ENCODE measurements at places on chromosomes 16 and 17. TPM values are rescaled to one million over a fixed set of nuclear protein-coding genes. Genes with fewer than 3 reads are reported as not detected.
A peak's percentile ranks its signal among the peaks of the same experiment; 100 is the strongest.

GRCh38 chr17:60577147-60577915 lies 22.7 kb upstream of the PPM1D start:
- peak overlapping the region; percentile 52 for H3K4me3 ChIP-seq
- no peaks in the 10 kb centered on the region for H3K27me3 ChIP-seq
- peak overlapping the region; percentile 55 for H3K27ac ChIP-seq

GRCh38 chr16:2739625-2740430 lies 12.6 kb upstream of the SRRM2 start:
- H3K36me3 ChIP-seq, result no peaks in the 10 kb centered on the region
- no peak overlapping the region for H3K4me3 ChIP-seq
- no peaks in the 10 kb centered on the region for H3K4me1 ChIP-seq
- no peak for DNase-seq
- no peak overlapping the region for H3K27ac ChIP-seq

VPS4A gene
- 46.2 TPM for total RNA-seq

SHISA9 gene
- total RNA-seq, result 0.22 TPM

DNA sequence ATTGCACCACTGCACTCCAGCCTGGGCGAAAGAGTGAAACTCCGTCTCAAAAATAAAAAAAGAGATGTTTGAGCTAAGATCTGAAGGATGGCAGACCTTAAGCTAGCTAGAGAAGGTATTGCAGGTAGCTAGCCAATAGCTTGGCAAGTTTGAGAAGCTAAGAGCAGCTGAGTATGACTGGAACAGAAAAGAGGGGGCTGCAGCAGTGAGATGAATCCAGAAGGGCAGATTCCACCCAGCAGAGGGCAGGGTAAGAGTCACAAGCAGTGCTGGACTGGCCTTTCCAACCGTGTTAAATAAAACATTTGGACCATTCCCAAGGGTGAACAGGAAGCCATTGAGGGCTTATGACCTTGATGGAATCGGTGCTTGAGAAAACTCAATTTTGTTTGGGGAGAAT lies 5.7 kb upstream of the PHAF1 start:
- H3K4me3 ChIP-seq, result no peak overlapping the region
- no peaks in the 10 kb centered on the region for H3K36me3 ChIP-seq
- peaks cover 6% of the 10 kb centered on the region for H3K4me1 ChIP-seq
- no peak for DNase-seq
- no peak overlapping the region for H3K27ac ChIP-seq
- H3K27me3 ChIP-seq, result no peaks in the 10 kb centered on the region

TBC1D3G gene
- not detected for total RNA-seq

DNA sequence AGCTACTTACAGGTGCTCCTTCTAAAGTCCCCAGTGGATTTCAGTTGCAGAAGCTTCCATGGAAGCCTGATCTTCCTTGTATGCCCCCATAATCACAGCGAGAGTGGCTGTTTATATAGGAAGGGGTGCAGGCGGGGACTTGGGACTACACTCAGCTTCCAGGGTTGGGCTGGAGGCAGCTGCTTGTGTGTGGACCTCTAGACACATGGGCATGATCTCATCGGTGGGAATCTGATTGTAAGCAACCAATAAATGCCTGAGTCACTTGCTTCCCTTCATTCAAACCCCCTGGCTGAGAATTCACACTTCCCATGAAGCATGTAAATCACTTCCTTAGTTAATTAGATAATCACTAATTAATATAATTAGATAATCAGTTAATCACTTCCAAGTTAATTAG lies 1.0 kb upstream of the KRT20 start:
- H3K27ac ChIP-seq, result no peak overlapping the region
- DNase-seq, result no peak
- H3K4me3 ChIP-seq, result no peak overlapping the region
- peaks cover 20% of the 10 kb centered on the region for H3K27me3 ChIP-seq

GRCh38 chr17:33905338-33905800 lies 349.7 kb upstream of the CCL2 start:
- no peak for DNase-seq
- H3K27me3 ChIP-seq, result no peaks in the 10 kb centered on the region
- no peak overlapping the region for H3K4me3 ChIP-seq
- no peaks in the 10 kb centered on the region for H3K36me3 ChIP-seq

DNA sequence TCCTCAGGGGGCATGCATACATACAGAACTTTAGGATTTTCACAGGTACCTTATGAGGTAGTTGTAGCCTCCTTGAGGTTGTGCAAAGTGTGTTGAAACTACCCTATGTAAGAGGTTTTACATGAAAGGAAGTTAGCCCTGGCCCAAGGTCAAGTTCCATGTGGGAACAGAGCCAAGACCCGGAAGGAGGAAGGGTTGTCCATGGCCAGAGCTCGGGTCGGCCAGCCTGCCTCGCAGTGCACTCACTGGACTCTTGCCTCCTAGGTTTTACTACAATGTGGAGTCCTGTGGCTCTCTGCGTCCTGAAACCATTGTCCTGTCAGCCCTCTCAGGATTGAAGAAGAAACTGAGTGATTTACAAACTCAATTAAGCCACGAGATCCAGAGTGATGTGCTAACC lies 8.2 kb downstream of the POLR2C start:
- no peak overlapping the region for H3K27ac ChIP-seq
- DNase-seq, result no peak
- peaks cover 12% of the 10 kb centered on the region for H3K4me1 ChIP-seq
- no peaks in the 10 kb centered on the region for H3K36me3 ChIP-seq

DNA sequence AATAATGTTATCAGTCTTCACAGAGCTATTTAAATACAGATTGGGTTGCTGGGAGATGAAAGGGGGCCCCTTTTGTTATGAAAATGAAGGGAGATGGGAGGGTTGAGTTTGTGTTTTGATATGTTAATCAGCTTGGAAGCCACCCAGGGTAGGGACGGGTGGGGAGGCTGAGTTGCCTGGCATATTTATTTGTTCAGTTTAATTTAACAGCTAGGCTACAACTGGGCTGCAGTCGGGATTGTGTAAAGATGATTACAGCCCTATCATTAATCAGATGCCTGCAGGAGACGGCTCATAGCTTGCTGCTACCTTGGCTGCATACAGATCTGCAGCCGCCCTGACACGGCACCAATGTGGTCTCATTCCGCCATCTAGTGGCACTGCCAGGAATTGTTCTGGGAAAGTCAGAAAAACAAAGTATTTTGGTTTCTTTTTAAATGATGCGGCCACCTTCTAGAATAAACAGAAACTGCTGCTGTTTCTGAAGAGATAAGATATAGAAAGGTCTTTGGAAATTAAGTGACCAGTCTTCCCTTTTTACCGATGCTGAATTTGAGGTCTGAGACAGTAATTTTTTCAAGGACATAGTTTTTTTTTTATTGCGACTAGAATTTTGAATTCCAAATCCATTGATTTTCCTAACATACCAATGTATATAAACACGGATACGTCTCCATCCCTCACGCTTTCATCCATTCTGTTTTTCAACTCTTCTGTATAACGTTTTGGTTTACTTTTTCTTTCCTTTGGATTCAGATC lies 458.0 kb upstream of the ASIC2 start:
- H3K4me3 ChIP-seq, result no peak overlapping the region
- H3K27me3 ChIP-seq, result peaks cover 2% of the 10 kb centered on the region
- no peaks in the 10 kb centered on the region for H3K36me3 ChIP-seq
- no peak overlapping the region for H3K27ac ChIP-seq
- peak; percentile 26 for DNase-seq
- no peaks in the 10 kb centered on the region for H3K4me1 ChIP-seq

- DNase-seq, result no peak
- no peaks in the 10 kb centered on the region for H3K27me3 ChIP-seq
- no peak overlapping the region for H3K4me3 ChIP-seq
- H3K4me1 ChIP-seq, result no peaks in the 10 kb centered on the region
Measured at GRCh38 chr17:67573987-67574657, 143.6 kb upstream of the NOL11 start.

CDYL2 gene
- 1.0 TPM for total RNA-seq

- H3K27me3 ChIP-seq, result no peaks in the 10 kb centered on the region
- no peaks in the 10 kb centered on the region for H3K4me1 ChIP-seq
- H3K27ac ChIP-seq, result no peak overlapping the region
- H3K36me3 ChIP-seq, result no peaks in the 10 kb centered on the region
- H3K4me3 ChIP-seq, result no peak overlapping the region
Measured at GRCh38 chr16:49084628-49085390, 196.8 kb downstream of the CBLN1 start.

BFAR gene
- total RNA-seq, result 53.6 TPM

DNA sequence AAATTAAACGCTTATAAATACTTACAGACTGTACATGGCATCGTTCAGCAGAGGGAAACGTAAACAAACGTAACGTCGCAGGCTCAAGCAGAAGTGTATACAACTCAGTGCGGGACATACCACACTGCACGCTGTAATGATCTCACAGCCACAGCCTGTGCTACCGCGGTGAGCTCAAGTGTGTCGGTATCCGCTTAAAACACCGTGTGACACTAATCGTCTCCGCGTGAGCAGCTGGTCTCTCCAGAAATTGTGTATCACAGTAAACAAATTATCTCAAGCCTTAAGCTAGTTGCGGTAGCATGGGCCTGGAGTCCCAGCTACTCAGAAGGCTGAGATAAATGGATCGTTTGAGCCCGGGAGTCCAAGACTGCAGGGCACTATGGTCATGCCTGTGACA lies 115.3 kb downstream of the ANKRD11 start:
- no peaks in the 10 kb centered on the region for H3K27me3 ChIP-seq
- DNase-seq, result peak; percentile 6
- H3K4me1 ChIP-seq, result peaks cover 83% of the 10 kb centered on the region
- H3K36me3 ChIP-seq, result no peaks in the 10 kb centered on the region
- H3K27ac ChIP-seq, result peak overlapping the region; percentile 64
- H3K4me3 ChIP-seq, result no peak overlapping the region

XYLT1 gene
- 2.5 TPM for total RNA-seq

GRCh38 chr16:86062271-86062965 lies 163.5 kb downstream of the IRF8 start:
- H3K27me3 ChIP-seq, result no peaks in the 10 kb centered on the region
- no peaks in the 10 kb centered on the region for H3K36me3 ChIP-seq
- DNase-seq, result no peak
- H3K4me1 ChIP-seq, result no peaks in the 10 kb centered on the region

DNA sequence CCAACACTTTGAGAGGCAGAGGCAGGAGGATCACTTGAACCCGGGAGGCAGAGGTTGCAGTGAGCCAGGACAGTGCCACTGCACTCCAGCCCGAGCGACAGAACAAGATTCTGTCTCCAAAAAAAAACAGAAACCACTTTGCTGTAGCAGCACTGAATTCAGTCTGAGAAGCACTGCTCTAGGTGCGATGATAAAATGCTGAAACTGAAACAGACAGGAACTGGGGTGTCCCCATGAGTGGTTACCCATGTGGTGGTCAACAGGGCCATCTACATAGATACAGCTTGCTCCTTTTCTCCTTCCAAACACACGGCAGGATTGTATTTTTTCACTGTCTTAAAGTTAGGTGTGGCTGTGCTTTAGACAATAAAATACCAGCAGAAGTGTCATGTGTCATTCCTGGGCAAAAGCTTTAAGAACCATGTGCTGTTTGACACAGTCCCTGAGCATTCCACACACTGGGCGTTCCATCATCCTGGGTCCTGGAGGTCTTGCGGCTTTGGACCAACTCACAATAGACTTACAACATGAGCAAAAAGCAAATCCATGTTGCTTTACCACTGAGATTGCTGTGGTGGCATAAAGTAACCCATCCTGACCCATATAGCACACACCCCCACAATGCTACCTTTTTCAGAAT lies 11.5 kb downstream of the GAS7 start:
- no peaks in the 10 kb centered on the region for H3K36me3 ChIP-seq
- H3K4me1 ChIP-seq, result no peaks in the 10 kb centered on the region
- no peak overlapping the region for H3K27ac ChIP-seq
- no peak for DNase-seq
- H3K4me3 ChIP-seq, result no peak overlapping the region

SPATA32 gene
- total RNA-seq, result not detected

- no peak for DNase-seq
- no peaks in the 10 kb centered on the region for H3K36me3 ChIP-seq
- H3K4me1 ChIP-seq, result peaks cover 26% of the 10 kb centered on the region
Measured at GRCh38 chr17:14094676-14095601, 25.6 kb downstream of the COX10 start.

HOXB5 gene
- not detected for total RNA-seq

GRCh38 chr17:78248051-78248914 lies 16.9 kb downstream of the TMEM235 start:
- no peaks in the 10 kb centered on the region for H3K27me3 ChIP-seq
- DNase-seq, result no peak
- peak overlapping the region; percentile 50 for H3K27ac ChIP-seq
- peak overlapping the region; percentile 41 for H3K4me3 ChIP-seq

DNA sequence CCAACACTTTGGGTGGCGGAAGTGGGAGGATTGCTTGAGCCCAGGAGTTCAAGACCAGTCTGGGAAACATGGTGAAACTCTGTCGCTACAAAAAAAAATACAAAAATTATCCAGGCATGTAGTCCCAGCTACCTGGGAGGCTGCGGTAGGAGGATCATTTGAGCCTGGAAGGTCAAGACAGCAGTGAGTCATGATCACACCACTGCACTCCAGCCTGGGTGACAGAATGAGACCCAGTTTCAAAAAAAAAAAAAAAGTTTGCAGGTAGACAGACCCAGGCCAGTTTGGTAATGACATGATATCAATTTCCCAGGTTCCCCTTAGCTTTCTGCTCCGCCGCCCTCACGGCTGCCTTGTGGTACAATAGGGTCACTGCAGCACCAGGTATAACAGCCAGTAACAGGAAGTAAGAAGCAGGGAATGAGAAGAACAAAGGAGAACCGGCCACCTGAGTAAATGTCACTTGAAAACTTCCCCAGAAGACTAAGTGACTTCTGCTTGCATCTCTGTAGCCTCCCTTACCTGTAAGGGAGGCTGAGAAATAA lies 201.2 kb upstream of the HSBP1 start:
- H3K27ac ChIP-seq, result no peak overlapping the region
- no peaks in the 10 kb centered on the region for H3K27me3 ChIP-seq
- DNase-seq, result no peak
- H3K4me3 ChIP-seq, result no peak overlapping the region
- no peaks in the 10 kb centered on the region for H3K4me1 ChIP-seq
- H3K36me3 ChIP-seq, result no peaks in the 10 kb centered on the region

GRCh38 chr16:68642436-68643101 lies 2.5 kb upstream of the CDH3 start:
- no peak for DNase-seq
- H3K4me3 ChIP-seq, result no peak overlapping the region
- H3K4me1 ChIP-seq, result peaks cover 10% of the 10 kb centered on the region
- no peaks in the 10 kb centered on the region for H3K36me3 ChIP-seq

DPEP3 gene
- total RNA-seq, result 0.17 TPM

GRCh38 chr17:45925311-45925710 lies 31.0 kb downstream of the MAPT start:
- H3K36me3 ChIP-seq, result no peaks in the 10 kb centered on the region
- no peak overlapping the region for H3K4me3 ChIP-seq
- H3K4me1 ChIP-seq, result peaks cover 51% of the 10 kb centered on the region
- no peaks in the 10 kb centered on the region for H3K27me3 ChIP-seq

DNA sequence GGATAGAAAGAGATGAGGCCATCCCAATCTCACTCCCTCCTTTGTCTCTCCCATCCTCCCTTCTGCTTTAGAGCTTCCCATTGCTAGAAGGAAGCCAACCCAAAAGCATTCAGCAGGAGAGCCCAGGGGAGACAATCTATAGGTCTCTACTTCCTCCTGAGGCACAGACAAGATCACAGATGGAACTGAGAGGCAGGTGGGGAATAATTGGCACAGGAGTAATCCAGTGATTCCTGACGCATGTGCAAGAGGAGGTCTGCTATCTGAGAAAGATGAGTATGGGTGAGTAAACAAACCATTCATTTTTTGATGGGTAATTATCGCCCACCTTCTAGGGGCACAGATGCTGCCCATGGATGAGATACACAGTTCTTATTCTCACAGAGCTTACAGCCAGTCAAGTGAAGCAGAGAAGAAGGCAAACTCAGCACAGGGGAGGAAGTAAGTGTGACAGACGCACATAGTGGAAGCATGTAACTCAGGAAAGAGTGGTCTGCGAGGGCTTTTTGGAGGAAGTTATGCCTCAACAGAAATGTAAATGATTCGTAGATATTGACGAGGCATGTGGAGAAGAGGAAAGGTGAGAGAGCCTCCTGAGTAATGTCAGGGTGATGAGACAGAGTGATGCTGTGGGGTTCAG lies 88.9 kb upstream of the HLF start:
- no peak overlapping the region for H3K4me3 ChIP-seq
- H3K36me3 ChIP-seq, result no peaks in the 10 kb centered on the region
- no peaks in the 10 kb centered on the region for H3K27me3 ChIP-seq
- H3K27ac ChIP-seq, result no peak overlapping the region

All from psoas muscle (tissue), 8 donors.